ENCODE measurements at places on chromosomes 5 and 9.
A peak's percentile ranks its signal among the peaks of the same experiment; 100 is the strongest.

DNA sequence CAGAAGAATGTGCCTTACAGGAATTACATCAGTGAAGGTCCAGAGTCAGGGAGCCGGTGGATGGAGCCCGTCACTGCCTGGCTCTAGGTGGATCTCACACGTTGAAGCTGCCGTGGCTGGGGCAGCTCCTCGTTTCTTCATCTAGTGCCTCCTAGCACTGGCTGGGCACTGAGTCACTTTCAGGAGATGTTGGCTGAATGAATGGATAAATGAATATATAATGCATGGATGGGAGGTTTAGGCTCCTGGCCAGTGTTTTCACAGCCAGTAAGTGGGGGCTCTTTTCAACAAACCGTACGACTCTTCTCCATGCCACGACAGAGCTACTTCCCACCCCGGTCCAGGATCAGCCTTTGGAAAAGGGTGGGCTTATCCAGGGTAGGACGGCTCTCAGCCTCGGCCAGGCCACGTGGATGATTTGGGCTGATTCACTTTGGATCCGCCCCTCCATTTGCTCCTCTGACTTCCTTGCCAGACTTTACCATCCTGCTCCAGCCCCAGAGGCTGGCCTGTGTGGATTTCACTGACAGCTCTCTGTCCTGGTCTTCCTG is 1.3 kb upstream of the SH3PXD2B start:
- DNase-seq: no peak

DNA sequence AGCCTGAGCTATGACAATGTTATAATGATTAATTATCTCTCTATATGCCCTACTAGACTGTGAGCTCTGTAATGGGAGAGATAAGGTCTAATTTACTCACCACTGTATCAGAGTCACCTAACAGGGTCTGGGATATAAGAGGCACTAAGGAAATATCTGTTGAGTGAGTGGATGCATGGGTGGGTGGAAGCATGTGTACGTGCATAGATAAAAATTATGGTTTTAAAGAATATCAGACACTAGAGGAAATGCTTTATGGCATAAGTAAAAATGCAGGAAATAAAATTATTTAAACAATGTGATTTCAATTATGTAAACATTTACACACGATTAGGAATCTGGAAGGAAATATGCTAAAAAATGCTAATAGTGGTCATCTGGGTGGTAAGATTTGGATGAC is 137.8 kb downstream of the SPOCK1 start:
- no peak for DNase-seq

DNA sequence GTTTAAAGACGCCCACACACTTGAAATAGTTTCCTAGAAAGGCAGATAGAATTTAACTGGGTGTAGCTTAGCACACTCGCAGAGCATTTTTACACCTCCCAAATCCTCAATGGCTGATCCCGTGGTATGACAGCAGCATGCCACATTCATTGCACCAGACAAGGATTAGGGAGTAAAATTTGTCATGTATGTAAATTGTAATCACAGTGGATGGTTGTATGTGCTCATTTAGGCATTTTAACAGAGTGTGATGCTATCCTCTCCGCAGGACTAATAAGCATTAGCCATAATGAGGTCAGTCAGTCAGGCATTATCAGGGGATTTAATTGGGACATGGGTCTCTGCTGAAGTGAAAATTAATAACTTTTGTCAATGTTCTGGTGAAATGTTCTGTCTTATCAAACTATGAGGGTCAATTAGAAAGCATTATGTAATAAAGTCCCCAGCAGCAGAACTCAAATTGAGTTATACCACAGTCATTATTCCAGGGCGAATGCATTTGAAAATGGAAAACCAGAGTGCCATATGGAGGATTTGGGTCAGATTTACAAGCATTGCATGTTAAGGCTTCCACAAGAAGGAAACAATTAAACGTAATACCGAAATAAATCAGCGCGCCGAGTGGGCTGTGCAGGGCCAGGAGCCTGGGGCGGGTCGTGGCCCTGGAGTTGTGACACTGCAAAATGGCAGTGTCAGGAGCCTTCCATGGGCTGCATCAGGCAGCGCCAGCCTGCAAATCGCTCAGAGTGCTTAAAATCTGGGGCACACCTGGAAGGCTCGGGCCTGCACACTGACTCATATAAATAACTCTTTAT is 602.2 kb downstream of the BNC2 start:
- DNase-seq: no peak

DNA sequence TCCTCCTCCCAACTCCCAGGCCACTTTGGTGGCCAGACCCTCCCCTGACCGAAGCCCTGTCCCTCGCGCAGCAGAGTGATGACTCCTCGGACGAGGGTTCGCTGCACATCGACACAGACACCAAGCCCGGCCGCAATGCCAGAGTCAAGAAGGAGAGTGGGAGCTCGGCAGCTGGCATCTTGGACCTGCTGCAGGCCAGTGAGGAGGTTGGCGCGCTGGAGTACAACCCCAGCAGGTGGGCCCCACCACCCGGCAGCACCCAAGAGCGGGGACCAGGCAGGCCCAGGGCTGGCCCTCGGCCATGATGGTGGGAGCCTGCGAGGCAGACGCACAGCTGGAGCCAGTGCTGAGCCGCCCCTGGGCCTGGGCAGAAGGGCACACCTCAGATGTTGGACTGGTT is 90.6 kb downstream of the PHF2 start:
- DNase-seq: no peak

- no peak for DNase-seq
These were observed 4.8 kb upstream of the PLGRKT start for GRCh38 chr9:5442400-5443011.

DNA sequence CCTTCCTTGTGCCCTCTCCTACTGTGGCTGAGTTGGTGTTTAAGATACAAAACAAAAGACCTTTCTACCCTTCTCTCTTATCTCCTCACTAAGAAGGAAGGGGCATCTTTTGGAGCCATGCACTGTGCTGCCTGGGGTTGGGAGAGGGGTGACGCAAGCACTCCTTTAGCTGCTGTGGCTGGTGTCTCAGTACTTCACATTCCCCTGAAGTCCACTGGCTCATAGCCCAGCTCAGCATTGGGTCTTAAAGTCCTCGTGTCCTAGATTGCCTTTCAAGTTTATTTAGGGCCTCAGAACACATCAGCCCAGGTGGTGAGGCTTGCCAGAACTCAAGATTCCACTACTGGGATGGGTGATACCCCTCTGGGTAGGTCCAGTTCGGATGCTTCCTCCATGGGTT is 325.9 kb upstream of the CYLC2 start:
- DNase-seq: no peak

- no peak for DNase-seq
These were observed 574.5 kb upstream of the ARRDC3 start for GRCh38 chr5:91957666-91958065.

- peak; percentile 89 for DNase-seq
These were observed at the start of gene CDC23 for GRCh38 chr5:138213161-138214029. Gene CDC23, minus strand, starts transcription at chr5:138213323. Its CDS starts 11 bp downstream, at chr5:138213312.

DNA sequence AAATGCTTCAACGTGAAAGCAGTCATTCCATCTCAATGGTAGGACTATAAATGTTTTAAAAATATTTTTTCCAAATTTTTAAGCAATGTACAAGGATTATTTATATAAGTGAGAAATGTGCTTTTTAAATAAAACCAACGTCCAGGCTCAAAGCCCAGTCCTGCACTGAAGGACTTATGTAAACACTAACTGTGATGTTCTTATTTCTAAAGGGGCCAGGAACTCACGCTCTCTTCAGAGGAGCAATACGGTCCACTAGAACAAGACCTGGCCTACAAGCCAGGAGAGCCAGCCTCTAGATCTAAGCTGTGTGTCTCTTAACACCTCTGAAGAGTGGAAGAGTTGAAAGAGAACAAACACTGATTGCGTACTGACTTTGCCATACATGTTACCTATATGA is 12.1 kb downstream of the TTLL11 start:
- DNase-seq: no peak
